ENCODE measurements at places on chromosomes 1 and 21.

DNA sequence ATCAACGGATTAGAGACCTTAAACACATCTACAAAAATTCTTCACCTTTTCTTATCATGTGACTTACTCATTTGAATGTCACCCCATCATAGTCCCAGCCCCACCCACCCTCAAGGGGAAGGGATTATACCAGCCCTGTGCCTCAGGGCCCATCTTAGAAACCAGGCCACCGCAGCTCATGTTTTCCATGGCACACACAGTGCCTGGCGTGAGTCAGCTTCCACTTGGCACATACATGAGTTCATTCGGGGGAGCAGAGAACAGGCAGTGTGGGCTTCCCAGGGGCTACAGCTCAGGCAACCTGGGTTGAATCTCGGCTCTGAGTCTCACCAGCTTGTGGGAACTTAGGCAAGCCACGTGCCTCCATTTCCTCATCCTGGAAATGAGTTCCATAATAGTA, 310.6 kb downstream of the NPHP4 start:
- DNase-seq: no peak

DNA sequence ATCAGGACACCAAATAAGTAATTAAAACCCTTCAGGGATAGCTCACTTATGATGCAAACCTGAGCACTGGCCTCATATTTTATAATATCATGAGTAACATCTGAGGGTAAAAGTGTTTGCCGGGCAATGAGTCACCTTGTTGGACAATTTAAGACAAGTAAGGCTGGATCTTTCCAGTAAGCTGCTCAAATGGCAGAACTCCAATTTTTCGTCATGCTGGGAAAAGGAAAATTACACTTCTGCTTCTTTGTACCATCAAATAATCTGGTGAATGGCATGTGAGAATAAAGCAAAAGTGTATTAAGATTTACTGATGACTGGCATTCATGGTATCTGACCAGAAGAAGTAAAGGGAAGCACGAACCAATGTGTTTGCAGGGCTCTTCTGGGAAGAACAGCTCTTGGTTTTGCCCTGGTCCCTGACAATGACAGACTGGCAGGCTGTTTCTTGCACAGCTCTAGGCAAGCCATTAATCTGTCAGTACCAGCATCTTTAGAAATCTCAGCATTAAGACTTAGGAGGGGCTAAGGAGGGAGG, 392.2 kb downstream of the VAV3 start:
- no peak for DNase-seq

DNA sequence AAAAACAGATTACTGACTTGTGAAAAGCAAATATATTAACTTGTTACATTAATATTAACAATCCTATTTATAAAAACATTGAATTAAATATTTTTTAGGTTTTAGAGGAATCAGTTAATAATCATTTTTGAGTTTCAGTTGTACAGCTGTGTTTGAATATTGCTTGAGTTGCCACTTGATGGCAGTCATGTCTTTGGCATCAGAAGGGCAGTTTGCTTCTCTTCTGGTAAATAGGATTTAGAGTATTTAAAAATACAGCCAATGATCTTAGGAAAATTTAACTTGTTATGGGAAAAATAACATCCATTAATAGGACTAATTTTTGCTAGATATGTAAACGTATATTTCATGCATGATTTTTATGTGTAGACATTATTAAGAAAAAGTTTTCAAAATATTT, 234.1 kb downstream of the NCAM2 start:
- no peak for DNase-seq

- DNase-seq: no peak
These were observed 12.5 kb downstream of the PM20D1 start for GRCh38 chr1:205837382-205837970.

- DNase-seq: no peak
These were observed 504 bp downstream of the PHTF1 start for GRCh38 chr1:113758631-113759332.

DNA sequence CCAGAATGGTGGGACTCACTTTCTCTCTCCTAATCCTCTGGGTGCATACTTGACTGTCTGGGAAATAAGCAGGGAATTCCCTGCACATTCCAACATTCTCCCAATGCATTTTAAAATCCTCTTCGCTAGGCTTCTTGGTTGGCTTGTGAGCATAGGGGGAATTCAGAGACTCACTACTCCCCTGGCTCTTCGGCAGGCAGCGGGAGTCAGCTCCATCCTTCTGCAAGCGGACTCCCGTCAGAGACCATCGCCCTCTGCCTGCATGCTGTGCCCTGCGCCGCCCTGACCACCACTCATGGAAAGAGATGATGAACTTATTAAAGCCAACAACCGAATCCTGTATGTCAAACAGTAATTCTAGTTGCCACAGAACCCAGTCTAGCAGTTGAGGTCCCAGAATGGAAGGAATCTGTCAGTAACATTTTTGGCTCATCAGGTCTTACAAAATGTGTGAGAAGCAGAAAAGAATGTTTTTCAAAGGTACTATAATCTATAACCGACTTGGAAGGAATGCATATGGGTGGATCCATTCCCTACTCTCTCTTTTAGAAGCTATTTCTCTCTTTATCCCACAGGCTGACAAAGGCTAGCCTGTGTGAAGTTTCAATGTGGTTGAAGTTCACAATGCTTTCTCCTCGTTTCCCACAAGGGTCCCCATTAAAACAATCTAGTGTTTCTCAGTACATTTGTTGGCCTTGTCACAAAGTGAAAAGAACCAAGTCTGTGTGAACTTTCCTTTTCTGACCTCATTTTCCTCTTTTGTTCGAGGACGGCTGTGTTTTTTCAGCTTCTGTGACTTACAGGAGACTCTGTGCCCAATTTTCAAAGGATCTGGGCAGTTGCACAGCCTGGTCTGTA, 119.1 kb upstream of the ADAR start:
- DNase-seq: no peak

DNA sequence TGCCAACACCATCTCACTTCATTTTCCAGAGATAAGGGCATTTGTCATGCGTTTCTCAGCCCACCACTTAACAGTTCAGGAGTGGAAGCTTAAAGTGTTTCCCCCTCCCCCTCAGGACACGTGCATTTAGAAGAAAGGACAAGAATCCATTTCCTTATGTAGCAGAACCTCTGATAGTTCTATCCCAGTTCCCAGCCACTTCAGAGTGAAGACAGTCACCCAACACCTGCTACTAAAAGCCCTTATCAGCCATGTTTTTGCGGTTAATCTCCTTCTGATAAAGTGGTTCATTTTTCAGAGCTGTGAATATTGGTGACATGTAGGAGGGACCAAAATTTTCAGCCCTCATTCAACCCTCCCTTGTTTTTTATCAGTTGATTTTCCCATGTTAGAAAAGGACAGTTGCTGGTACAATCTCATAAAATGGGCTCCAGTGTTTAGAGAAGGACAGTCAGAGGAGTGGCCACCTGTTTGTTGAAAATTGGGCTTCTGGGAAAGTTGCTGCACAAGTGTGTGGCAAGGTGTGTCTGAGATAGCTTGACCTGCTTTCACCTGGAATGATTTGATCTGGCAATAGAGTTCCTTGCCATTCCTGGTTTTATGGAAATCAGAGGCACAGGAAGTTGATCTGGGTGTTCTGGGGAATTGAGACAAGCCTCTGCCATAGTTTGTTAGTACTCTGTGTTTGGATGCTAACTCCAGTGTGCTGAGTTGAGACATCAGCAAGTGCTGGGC, 114.0 kb downstream of the PPP1R12B start:
- DNase-seq: no peak

DNA sequence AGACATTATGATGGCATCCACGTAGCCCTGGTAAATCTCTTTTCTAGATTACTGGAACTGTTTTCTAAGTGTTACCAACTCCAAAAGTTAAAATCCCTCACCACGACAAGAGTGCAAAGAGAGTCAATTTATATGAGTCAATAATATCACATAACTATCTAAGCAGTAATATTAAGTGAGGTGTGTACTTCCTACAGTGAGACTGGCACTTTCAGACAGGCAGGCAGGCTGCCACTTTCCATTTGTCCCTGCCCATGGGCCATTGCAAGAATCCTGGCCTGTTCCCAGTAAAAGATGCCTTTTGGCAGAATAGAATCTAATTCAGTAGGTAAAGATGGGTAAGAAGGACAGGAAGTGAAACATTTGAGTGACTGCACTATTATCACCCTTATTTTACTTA, 355.6 kb downstream of the PTBP2 start:
- no peak for DNase-seq

DNA sequence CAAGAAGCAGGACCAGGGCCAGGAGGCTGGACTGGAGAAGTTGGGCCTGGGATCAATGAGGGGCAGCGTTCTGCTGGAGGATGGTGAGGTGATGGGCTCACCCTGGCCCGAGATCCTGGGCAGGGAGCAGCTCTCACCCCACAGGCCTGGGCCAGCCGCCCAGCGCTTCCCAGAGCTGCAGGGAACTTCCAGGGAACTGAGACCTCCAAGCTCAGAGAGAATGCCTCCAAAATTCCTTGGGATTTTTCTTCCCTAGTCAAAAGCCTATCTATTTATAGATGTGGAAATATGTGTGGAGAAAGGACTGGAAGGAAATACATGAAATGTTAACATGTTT, 121.2 kb downstream of the SPSB1 start:
- DNase-seq: no peak

DNA sequence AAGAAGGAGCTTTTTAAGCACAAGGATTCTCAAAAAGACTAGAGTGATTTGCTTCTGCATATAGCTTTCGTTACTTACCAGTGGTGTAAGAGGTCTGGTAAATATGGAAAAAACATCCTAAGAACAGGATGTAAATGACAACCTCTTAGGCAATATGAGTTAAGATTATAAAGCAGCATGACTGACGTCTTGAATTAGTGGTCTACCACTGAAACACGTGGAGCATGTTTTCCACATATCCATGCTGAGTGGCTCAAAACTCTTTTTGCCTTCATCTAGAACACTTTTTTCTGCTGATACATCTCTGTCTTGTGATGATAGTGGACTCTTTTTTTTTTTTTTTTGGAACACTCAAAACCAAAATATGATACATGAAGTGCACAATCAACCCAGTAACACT, 44.6 kb downstream of the RCAN1 start:
- no peak for DNase-seq

DNA sequence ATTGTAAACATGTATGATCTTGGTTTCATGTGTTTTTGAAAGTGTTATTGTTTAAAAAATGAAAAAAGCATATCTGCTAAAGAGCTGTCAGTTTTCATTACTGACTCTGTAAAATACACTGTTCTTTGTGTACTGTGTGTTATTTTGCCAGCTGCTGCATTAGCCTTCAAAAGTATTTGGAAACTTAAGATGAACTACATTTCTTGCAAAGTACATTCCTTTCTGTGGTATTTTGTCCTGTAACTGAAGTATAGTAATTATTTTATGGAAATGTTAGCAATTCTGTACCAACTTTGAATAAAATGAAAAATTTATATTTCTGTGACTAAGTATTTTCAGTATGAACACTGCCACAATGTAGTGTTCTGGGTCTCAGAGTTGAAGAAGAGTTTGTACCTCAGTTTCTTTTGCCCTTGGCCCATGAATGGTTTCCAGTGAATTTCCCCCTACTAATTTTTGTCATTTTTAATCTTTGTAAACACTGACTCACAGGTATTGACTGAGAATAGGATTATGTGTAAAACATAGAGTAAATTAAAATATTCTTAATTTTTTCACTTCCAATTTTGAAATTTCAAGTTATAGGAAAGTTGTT, 32.7 kb downstream of the MRPS6 start:
- no peak for DNase-seq

- DNase-seq: no peak
These were observed 137.4 kb downstream of the DYRK1A start for GRCh38 chr21:37503848-37504467.

GRCh38 chr21:25649146-25649545, 10.1 kb downstream of the JAM2 start:
- DNase-seq: no peak

DNA sequence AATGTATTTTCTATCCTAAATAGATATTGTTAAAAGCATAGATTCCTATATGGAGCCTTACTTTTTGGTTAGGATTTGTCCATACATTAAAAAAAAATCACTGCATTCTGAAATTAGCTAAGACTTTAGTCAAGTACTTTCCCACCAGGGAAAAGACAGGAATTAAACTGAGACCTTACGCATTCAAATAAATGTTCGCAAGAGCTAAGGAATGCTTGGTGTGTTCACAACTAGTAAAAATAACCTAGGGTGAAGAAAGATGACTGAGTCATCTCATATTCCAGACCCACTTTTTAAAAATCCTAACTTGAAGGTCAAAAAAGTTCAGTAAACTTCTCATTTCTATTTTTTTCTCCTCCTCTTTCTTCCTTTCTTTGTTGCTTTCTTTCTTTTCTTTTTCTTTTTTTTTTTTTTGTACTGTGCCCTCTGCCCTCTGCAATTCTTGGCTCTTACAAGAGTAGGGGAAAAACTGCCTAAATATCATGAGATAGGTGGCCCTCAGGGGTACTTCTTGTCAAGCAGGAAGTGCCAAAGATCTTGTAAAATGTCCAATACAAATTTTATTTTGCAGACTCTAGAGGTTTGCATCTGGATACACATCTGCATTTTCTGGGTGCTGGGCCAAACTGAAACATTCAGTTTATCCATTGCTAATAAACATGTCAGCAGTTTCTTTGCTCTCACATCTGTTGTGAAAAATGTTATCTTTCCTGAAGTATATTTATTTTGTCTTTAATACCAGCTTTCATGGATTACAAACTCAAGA, 121.4 kb upstream of the GORAB start:
- DNase-seq: no peak

GRCh38 chr21:41302976-41303375, 13.6 kb upstream of the FAM3B start:
- no peak for DNase-seq

Data from stimulated activated CD8-positive, alpha-beta memory T cell treated with anti-CD3 and anti-CD28 coated beads, Interleukin-4, amount 100 ng/mL, for 4 hours (primary cell).